ENCODE measurements at places on chromosomes 11 and 22.

GRCh38 chr11:74546752-74547151 is 45.6 kb upstream of the POLD3 start:
- no peak for DNase-seq

- DNase-seq: no peak
Observed at GRCh38 chr11:134038897-134039470, 29.9 kb upstream of the JAM3 start.

- DNase-seq: no peak
Observed at GRCh38 chr11:79461144-79461543, 20.3 kb upstream of the TENM4 start.

GRCh38 chr11:127390465-127390864 is 389.9 kb upstream of the KIRREL3 start:
- no peak for DNase-seq

GRCh38 chr11:2234963-2235362 is 35.4 kb downstream of the ASCL2 start:
- DNase-seq: no peak

- no peak for DNase-seq
Observed at GRCh38 chr11:132988411-132988810, 543.9 kb downstream of the OPCML start.

DNA sequence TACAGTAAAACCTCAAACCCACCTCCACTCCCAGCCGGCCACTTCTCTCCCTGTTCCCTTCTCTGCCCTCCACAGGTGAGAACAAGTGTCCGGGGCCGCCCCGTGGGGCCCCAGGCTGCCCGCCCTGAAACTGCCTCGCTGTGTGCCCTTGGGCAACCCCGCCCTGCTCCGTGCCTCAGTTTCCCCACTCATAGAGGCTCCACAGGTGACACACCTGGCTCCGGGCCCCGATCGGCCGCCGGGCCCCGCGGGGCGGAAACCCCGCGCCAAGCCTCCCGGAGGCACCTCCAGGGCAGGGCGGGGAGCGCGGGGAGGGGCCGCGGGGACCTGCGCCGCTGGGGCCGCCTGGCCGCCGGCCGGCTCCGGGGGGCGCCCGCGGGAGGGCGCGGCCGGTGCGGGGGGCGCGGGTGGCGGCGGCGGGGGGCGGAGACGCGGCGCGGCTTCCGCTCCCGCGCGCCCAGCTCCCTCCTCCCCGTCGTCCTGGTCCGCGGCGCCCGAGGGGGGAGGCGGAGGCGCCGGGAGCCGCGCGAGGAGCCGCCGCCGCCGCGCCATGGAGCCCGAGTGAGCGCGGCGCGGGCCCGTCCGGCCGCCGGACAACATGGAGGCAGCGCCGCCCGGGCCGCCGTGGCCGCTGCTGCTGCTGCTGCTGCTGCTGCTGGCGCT is at the start of gene LRP5:
LRP5 (plus strand) TSS at position 475 of the 663 bp plus-strand sequence; CDS start at position 599, 124 bp downstream.
- peak; percentile 12 for DNase-seq

DNA sequence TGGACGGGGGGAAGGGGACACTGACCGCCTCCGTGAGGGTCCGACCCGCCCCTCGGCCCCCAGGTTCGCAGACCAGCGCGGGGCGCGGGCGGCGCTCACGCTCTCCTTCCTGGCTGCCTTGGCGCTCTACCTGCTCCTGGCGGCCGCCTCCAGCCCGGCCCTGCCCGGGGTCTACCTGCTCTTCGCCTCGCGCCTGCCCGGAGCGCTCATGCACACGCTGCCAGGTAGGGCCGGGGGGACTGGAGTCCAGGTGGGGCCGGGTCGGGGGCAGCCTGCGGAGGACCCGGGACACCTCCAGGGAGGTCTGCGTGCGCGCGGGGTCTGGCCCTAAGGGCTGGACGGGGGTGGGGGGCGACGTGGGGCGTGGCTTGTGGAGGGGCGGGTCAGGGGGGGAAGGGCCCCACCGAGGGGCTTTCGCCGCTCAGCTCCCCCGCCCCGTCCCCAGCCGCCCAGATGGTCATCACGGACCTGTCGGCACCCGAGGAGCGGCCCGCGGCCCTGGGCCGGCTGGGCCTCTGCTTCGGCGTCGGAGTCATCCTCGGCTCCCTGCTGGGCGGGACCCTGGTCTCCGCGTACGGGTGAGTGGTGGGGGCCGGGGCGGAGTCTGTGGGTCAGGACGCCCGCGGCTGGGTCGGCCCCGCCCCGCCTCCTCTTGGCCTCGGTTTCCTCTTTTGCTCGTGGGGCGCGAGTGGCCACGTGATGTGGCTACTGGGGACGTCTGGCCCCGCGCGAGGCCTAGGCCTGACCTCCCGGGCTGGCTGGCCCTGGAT is 19.9 kb downstream of the PHLDA2 start:
- no peak for DNase-seq

GRCh38 chr11:128508770-128509510 is 78.4 kb downstream of the ETS1 start:
- DNase-seq: peak; percentile 50

DNA sequence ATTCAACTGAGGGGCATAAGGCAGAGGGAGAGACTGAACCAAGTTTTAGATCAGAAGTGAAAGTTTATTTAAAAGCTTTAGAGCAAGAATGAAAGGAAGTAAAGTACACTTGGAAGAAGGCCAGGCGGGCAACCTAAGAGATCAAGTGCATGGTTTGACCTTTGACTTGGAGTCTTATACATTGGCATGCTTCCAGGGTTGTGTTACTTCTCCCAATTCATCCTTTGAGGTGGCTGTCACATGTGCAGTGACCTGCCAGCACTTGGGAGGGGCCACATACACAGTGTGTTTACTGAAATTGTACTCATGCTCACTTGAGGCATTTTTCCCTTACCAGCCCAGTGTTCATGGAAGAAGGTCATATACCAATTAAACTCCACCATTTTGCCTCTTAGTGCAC is 30.4 kb downstream of the CYP2R1 start:
- DNase-seq: no peak

DNA sequence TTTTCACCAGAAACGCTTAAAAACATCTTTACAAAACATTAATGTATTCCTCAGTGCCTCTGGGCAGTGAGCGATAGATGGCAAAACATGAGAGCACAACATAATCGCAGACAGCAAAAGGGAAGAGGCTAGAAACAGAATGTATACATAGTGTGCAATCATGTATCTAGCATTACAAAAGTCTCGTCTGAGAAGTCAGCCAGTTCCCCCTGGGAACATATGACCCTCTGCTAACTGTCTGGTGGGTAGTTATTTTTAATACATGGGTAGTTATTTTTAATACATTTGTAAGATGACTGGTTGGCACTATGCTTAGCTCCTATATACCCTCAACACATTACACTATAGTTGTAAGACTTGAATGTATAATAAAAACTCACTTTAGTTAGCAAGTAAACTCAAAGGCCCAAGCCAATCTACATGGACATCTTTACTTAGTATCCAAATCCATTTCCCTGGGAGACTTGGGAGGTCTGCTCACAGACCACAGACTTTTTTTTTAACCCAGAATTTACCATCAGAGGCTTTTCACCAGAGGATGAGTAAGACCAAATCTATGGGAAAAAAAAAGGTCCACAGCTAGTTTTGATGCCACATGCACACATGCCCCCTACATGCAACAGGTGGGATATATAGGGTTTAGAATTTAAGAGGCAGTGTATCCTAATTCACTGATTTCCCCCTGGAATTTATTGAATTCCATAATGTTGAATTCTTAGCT is 71.7 kb downstream of the AMBRA1 start:
- no peak for DNase-seq

GRCh38 chr11:2447253-2447950 is 2.6 kb downstream of the KCNQ1 start:
- no peak for DNase-seq

DNA sequence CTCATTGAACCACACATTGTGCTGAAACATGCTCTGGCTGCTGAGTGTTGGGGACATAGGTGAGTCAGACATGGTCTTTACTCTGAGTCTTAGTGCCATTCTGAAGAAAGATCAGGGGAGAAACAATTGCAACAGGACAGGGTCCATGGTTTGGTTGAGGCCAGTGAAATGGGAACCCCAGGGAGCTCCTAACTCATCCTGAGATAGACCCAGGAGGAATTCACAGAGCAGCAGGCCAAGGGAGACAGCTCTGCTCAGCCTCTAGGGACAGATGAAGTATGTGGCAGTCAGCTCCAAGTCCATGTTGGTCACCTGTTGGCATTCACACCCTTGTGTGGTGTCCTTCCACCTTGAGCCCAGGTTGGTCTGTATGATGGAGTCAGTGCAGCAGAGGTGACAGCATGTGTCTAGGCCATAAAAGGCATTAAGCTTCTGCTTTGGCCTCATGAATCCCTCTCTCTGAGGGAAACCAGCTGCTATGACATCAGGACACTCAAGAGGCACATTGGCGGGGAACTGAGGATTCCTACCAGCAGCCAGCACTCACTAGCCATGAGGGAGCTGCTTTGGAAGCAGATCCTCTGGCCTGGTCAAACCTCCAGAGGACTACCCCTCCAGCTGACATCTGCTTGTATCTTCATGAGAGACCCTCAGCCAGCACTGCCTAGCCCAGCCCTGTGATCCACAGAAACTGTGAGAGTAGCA is 50.3 kb upstream of the MYEOV start:
- DNase-seq: no peak

DNA sequence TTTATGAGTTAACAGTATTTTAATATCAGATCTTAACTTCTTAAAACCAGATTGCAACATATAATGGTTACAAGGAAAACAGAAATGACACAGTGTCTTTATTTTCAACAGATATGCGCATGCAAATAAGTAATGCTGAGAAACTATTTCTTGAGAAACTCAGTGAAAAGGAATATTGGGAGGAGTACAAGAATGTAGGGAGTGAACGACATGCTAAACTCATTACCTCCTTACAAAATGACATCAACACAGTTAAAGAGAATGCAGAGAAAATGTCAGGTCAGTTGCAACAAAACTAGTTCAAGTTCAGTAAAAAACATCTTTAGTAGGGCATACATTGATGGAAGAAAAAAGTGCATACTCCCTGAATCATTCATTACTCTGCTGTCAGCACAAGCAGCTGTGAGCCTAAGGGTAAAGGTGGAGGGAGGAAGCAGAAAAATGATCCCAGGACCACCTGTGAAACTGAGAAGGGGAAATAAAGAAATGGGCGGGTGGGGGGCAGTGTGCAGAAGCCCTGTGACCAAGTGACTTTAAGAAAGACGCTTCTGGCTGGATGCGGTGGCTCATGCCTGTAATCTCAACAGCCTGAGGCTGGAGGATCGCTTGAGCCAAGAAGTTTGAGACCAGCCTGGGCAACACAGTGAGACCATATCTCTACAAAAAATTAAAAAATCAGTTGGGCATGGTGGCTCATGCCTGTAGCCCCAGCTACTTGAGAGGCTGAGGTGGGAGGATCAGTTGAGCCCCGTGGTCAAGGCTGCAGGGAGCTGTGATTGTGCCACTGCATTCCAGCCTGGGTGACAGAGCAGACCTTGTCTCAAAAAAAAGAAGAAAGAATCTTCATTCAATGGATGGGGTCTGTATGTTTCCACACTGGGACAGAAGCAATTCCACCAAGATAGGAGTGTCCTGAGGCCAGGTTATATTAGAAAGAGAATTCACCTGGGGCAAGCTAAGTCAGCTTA is 31.2 kb downstream of the CCDC83 start:
- DNase-seq: no peak

DNA sequence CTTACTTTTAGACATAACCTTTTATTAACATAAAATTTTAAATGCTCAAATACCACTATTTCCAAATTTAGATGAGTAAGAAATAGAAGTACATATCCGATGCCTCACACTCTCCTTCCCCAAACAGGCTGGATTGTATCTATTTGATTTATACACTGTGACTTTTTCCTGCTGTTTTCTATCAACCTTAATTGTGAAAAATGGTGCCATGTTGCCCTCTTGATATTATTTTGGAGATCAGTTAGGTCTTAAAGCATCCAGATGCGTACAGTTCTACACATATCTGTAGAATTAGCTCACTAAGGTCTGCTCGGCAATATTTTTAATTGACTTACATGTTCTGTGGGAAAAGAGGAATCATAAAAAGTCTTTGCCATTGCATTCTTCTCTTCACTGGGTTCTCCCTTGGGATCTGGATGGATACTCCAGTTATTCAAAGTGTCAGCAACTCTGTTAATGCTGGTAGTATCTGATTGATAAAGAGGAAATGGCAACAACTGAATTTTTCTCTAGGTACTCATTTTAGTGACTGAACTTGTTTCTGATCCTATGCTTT is 27.2 kb downstream of the EIF3M start:
- no peak for DNase-seq

GRCh38 chr11:65167656-65168055 is 2.4 kb upstream of the SPDYC start:
- DNase-seq: no peak

DNA sequence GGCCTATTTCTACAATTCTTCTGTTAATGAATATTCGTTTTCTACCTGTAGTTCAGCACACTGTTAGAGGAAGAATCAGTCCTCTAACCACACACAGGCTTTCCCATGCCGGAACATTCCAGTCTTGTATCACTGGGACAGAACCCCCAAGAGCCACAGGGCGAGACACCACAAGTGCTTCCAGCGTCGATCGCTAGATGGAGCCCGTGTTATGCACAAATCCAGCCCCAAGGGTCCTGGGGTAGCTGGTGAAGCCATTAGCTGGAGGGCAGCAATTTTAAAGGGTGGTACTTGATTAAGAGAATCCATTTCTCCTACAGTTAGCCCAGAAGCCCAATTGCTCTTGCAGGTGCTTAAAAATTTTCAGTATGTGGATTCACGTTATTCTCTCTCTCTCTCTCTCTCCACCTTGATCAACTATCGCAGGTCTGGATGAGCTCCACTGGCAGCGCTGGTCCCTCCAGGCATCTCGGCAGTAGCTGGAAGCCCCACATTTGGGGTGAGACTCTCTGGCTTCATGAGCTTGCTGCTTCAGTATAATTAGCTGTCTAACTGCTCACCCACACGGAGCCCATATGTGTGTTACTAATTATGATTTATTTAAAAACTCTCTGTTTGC is 148.2 kb upstream of the SNX19 start:
- no peak for DNase-seq

DNA sequence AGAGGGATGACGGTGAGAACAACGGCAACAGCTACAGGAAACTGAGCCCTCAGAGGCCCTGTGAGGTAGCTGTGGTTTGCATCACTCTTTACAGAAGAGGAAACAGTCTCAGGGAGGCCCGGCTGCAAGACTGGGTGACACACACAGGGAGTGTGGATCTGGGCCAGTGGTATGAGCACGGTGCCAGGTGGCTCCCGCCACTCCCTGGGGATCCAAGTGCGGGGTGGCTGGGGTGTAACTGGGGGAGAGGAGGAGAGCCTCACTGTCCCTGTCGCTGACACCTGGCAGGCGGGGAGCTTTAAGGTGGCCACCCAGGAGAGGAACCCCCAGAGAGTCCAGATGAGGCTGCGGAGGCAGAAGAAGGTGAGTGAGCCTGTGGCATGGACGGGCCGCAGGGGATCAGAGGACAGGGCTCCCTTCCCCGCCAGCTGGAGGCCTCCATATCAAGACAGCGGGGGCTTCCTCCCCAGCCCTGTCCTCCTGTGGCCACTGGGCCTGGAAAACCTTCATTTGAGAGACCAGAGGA is 5.6 kb downstream of the RGL4 start:
- peak; percentile 87 for DNase-seq

Measured in CD4-positive, alpha-beta T cell treated with Interleukin-15 for 1 hour (primary cell).